ENCODE measurements at places on chromosomes 13 and 19.

GRCh38 chr19:16361926-16362325 lies 37.3 kb downstream of the KLF2 start:
- DNase-seq: no peak

DNA sequence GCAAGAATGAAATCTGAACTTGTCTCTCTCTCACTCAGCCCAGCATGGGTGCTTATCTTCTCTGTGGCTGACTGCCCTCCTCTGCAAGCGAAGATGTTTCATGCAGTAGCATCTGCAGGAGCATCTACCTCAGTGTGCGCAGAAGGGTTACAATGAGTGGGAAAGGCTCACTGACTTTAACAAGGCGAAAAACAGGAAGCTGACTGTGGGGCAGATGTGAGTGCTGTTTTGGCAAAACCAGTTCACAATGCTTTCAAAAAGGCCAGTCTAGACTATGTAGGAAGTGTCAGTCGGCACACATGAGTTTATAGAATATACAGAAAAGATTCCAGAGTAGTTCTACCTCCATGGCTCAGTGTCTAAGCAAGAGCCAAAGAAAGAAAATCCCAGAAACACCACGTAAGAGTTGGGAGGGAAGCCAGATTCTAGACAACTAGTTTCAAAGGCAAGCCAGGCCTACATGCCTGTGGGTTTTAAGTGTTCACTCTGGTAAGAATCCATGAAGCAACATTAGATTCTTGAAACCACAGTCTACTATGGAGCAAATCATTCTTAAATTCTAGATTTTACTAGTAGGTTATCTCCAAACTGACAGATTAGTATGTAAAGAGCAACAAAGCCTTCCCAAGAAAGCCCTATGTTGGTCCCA lies 124.5 kb downstream of the ABCC4 start:
- DNase-seq: no peak

GRCh38 chr13:47033216-47033615 lies 136.4 kb upstream of the HTR2A start:
- DNase-seq: no peak

DNA sequence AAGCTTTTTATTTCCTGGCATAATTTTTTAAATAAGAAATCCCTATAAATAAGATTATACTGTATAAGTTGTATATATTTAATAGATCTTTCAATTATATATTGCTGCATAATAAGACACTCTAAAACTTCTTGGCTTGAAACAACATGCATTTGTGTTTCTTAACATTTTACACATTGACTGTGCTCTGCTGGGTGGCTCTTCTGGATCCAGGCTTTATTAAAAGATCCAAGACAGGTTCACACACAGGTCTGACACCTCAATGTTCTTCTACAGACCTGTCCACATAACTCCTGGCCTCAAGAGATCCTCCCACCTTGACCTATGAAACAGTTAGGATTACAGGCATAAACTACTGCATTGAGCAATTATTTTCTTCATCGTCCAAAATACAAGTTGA lies 77.6 kb upstream of the PCDH17 start:
- no peak for DNase-seq

GRCh38 chr19:23002690-23003422 lies at the start of gene ZNF728:
Gene ZNF728, minus strand, starts transcription at chr19:23003176. Its CDS starts 146 bp downstream, at chr19:23003030.
- no peak for DNase-seq

DNA sequence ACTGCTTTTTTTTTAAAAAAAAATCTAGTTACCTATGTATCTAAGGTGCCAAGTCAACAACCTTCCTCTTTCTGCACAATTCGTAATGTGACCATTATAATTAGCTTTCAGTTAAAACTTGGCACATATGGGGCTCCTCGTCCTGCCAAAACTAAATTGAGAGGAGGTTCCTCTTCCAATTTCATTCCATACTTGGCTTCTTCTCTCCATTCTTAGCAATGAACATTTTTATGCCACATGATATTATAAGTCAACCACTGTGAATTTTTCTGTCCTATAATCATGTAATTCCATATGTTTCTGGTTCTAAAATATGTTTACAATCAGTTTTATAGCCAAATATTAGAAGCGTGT lies 177.0 kb downstream of the DCLK1 start:
- DNase-seq: no peak

GRCh38 chr19:43872547-43873336 lies 45.6 kb downstream of the ZNF283 start:
- DNase-seq: no peak

GRCh38 chr13:98651744-98652143 lies 74.8 kb upstream of the STK24 start:
- DNase-seq: no peak

DNA sequence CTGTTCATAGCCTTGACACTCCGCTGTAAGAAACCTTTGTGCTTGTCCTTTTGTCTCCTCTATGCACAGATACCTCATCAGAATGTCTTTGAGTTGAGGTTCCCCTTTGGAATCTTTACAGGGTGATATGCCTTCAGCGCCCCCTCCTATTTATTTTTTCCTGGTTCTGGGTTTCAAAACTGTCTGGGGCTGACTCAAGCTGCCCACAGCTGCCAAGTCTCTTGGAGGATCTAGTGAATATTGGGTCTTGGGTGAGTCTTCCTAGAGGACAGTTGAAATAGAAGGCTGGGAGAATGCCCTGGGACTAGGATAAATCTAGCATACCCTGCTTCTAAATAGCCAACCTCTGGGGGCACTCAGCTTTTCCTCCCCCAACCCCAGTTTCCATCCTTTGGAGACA lies 930 bp downstream of the ZNF136 start:
- no peak for DNase-seq

GRCh38 chr13:49935171-49936074 lies 717 bp downstream of the SPRYD7 start:
- DNase-seq: peak; percentile 12

DNA sequence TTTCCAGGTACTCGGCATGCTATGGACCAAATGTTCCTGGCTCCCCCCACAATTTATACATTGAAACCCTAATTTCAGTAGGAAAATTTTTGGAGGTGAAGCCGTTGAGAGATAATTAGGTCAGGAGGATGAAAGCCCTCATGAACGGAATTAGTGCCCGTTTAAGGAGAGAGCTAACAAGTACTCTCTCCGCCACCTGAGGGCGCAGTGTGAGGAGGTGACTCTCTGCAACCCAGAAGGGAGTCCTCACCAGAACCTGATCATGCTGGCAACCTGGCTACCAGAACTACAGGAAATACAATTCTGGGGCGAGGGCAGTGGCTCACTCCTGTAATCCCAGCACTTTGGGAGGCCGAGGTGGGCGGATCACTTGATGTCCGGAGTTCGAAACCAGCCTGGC lies 397.8 kb downstream of the SLITRK5 start:
- no peak for DNase-seq

DNA sequence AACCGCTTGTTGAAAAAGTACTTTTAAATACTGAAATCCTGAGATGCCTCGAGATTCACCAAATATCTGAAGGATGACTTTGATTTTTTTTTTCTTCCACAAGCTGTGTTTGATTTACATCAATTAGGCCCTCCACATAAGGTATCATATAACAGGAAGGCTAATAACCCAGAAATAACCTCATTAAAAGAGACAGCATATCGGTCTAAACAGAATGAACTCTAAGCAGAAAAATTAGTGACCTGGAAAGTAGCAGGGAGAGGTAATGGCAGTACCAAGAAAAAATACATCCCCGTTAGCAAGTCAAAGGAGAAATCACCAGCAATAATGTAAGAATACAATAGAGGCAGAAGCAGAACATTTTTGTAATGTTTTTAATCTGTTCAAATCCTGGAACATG lies 452.4 kb upstream of the TSHZ3 start:
- no peak for DNase-seq

- DNase-seq: no peak
Observed at GRCh38 chr13:24459234-24459633, 53.3 kb downstream of the PARP4 start.

DNA sequence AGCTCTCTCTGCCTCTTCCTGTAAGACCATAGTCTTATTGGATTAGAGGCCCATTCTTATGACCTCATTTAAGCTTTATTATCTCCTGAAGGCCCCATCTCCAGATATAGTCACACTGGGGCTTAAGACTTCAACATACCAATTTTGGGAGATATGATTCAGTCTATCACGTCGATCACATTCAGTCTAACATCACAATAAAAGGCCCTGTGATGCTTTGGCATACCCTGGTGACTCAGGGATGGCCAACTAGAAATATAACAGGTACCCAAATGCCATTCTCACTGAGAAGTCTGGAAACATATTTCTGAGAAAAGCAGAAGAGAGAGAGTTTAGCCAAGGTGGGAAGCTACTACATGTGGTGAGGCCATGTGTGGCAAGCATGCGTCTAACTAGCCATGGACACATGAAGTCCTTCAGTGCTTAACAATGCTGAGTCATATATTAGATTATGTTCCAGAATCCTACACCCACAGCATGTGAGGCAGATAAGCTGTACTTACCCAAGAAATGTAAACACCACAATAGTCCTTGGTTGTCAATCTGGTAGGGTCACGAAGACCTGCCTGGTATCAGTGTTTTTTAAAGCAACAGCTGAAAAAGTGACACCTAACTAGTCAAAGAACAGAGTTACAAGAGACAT lies 485.1 kb downstream of the FOXO1 start:
- no peak for DNase-seq

Data from effector memory CD4-positive, alpha-beta T cell (primary cell).